ENCODE measurements at places on chromosomes 13 and 19.

- no peak for DNase-seq
These were observed 145.0 kb downstream of the TNFRSF19 start for GRCh38 chr13:23715092-23715761.

- DNase-seq: no peak
These were observed 87.9 kb upstream of the ZNF507 start for GRCh38 chr19:32257326-32258073.

DNA sequence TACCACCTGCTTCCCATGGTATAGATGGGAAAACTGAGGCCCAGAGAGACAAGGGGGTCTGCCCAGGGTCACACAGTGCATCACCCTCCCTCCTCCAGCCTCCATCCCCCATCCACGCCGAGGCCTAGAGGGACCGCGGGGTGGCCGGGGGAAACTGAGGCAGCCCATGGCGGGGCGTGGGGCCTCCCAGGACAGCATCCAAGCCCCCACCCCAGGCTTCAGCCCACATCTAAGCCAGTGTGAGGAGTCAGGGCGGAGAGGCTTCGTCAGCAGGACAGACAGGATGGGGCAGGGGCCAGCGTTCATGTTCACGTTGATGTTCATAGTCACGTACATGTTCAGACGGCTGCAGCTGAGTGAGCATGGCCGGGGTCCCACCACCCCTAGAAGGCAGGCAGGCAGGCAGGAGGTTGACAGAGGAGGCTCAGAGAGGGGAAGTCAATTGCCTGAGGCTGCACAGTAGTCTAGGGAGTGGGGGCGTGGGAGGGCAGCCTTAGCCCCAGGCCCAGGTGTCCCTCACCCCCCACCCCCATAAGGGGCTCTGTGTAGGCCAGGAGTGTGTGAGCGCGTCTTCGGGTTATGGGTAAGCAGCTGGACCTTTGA, 23.3 kb downstream of the SMIM24 start:
- DNase-seq: no peak

GRCh38 chr19:805166-805551, 7.9 kb downstream of the PTBP1 start:
- no peak for DNase-seq

DNA sequence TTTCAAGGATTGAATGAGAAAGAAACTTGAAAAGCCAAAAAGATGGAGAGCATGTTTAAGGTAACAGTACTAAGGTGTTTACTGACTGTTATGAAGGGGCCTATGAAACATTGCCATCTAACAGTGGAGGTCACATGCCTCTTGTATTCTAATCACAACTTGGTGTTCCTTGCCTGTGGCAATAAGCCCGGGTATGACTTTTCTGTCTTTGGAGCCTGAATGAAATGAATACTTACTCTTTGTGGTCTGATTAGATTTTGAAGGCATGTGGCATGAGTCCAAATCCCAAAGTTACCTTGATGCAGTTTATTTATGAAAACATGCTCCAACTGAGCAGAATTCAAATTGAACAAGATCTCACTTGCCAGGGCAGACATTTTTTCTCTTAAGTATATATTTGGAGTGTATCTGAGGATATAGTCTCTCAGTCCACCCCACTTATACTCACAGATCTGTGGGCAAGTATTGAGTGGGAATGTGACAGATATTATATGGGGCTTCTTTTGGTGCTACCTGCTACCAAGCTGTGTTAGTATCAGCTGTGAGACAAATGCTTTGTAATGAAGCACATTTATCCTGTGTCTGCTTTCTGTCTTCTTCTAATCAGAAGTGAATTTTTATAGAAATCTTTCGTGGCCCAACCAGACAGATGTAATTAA, 67.5 kb downstream of the B3GLCT start:
- DNase-seq: no peak

DNA sequence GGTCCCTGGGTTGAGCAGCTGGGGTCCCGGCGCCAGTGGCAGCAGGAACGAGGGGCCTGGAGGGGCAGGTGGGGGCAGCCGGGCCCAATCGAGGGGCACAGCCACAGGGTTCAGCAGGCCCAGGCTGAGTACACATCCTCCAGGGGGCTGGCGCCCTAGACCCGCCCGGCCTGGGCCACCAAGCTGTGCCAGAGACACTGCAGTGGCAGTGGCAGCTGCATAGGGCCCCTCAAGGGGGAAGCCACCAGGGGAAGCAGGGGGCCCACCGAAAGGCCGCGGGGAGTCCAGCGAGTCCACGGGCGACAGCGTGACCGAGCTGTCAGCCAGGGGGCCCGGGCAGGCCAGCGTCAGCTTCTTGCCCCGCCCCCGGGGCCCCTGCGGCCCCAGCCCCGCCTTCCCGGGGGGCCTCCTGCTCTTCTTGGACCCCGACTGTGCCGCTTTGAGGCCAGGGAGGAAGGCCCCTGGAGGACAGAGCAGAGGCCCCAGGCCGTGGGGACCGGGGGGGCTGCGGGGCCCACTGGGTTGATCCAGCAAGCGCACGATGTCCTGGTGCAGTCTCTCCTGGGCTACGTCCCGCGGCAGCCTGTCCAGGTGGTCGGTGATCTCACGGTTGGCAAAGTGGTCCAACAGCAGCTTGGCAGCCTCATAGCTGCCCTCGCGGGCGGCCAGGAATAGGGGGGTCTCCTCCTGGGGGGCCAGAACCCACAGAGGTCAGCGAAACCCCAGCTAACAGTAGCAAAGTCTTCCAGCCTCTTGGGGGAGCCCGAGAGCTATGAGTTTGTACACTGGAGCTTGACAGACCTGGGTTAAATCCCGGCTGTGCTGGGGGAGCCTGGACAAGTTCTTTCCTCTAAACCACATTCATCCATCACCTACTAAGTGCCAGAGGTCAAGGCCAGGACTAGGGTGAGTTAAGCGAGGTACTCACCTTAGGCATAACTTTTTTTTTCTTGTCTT, 39.5 kb downstream of the NOTCH3 start:
- DNase-seq: no peak

- no peak for DNase-seq
These were observed 6.6 kb downstream of the PEPD start for GRCh38 chr19:33514885-33515551.

DNA sequence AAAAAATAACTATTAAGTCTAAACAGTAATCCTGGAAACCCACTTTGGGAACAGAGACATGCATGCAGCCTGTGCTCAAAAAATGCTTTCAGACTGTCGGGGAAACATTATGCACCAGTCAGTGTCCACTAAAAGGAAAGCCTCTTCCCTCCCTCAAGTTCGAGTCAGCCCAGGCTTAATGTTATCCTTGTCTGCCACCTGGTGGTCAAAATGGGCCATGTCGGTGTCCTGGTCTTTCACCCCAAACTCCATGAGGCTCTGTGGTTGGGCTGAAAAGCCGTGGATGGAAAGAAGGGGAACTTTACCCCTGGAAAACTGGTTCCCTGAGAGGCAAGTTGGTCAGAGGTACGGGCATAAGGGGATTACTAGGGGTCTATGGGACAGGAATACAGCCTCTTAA, 88.4 kb upstream of the ZNF492 start:
- no peak for DNase-seq

DNA sequence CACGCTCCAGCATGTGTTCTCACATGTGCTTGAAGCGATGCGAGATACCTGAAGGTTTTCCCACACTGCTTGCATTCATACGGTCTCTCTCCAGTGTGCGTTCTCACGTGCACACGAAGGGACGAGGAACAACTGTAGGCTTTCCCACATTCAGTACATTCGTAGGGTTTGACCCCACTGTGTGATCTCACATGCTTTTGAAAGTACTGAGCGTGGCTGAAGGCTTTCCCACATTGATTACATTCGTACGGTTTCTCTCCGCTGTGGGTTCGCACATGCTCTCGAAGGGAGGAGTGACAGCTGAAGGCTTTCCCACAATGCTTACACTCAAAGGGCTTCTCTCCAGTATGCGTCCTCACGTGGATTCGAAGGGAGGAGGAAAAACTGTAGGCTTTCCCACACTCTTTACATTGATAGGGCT, 11.3 kb downstream of the ZNF77 start:
- no peak for DNase-seq

GRCh38 chr13:39315796-39316195, 277.5 kb downstream of the NHLRC3 start:
- no peak for DNase-seq

DNA sequence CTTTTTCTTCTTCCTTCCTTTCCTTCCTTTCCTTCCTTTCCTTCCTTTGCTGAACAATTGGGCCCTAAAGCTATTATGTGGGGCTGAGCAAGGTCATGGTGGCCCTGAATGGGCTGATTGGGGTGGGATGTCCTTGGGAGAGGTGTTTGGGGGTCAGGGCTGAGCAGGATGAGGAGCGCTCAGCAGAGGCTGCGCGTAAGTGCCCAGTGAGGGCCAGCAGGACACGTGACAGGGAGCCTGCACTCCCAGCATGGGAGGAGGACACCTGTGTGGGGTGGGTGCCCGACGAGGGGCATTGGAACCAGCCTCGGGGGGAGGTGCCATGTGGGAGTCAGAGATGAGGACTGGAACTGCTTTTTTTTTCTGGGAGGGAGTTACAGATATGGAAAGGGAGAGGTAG, 5.4 kb upstream of the LGALS7 start:
- no peak for DNase-seq

DNA sequence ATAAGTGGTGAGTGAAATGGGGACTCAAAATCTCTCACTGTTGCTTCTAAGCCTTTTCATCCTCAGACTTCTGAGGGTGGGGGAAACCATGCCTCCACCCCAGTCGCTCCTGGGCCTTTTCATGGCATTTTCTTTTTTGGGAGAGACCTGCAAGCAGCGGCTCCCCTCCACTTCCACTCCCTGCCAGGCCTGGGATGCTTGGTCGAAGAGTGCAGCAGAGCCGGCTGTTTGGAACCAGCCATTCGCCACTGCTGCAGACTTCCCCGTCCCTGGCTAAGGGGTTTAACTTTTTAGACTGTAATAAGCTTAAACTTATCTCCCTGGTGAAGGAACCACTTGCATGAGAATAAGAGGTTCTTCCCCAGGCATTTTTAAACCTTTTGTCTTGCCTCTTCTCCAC, 617.2 kb downstream of the PCDH9 start:
- DNase-seq: no peak

DNA sequence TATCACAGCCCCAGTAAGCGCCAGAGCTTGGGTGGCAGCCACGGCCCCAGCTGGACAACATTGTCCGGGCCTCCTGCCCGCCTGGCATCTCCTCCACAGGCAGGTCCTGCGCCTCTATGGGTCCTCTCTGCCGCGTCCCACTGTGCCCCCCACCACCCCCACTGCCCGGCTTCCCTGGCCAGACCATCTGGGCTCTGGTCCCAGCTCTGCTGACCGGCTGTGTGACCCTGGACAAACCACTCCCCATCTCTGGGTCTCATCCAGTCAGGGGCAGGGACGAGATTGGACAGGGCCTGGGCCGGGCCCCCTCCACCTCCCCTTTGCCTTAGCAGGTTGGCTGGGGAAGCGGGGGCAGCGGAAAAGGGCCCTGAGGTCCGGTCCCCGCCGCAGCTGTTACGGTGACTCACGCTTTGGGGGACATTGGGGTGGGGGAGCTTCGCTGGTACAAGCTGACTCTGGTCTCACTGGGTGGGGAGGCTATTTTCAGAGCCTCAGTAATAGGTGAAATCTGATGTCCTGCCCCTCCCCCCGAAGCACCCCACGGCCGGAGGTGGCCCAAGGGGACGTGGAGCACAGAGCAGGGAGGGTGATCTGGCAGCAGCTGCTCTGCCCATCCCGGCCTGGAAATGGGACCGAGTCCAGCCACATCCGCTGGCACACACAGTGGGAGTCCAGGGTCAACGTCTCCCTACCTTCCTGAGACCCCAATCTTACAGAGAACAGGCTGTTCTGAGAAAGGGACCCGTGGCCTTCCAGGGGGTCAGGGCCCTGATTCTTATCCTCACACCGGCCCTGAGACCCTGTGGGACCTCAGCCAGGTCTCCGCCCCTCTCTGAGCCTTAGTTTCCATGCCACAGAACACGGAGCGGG, 9.1 kb downstream of the NFIC start:
- no peak for DNase-seq

- no peak for DNase-seq
These were observed 65.8 kb upstream of the SLITRK6 start for GRCh38 chr13:85864963-85865530.

- no peak for DNase-seq
These were observed 13.3 kb downstream of the SPATA13 start for GRCh38 chr13:24173795-24174194.

- no peak for DNase-seq
These were observed 351.2 kb downstream of the DNAJC15 start for GRCh38 chr13:43374621-43375020.

DNA sequence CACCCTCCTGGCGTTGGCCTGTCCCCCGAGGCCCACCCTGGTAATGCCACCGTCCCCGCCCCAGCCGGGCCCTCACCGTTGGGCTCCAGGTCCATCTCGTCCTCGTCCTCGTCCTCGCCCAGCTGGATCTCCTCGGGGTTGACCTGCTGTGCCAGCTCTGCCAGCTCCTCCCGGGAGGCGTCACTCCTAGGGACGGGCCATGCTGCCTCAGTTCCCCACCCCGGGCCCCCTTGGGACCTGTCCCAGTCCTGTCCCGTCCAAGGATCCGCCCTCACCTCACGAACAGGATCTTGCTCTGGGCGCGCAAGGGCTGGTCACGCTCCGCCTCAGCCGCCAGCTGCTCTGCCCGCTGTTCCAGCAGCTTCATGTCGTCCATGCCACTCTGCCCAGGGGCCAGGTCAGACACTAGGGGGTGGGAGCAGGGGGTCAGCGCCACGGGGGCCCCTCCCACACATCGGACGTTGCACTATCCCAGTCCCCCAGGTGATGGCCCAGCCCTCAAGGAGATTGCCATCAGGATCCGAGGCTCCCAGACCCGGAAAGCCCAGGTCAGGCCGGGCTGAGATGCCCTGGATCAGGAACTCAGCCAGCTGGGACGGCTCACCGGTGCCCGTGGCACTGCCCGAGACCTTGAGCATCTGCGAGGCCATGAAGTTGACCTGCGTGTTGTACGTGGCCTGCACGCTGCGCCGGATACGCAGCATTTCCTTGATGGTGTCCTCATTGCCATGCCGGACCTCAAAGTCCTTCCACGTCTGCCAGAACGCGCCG, 9.5 kb downstream of the XAB2 start:
- no peak for DNase-seq

GRCh38 chr13:43783820-43784219, 3.0 kb downstream of the ENOX1 start:
- DNase-seq: no peak

DNA sequence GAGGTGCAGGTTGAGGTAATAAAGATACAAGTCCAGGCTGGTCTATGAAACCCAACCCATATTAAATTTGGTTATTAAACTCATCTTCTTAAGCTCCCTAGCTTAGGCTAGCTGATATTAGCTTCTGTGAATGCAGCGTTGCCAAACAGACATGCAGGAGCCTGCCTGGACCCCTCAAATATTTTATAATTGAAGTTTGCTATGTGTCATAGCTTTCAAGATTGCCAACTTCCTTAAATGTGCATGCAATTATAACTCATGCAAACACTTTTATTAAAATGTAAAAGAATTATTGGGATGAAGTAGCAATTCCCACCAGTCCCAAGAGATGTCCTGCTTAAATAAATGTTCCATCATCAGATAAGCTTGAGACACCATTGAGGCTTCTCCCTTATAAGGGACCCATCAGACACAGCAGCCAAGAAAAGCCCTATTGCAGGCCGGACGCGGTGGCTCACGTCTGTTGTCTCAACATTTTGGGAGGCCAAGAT, 51.3 kb downstream of the MBNL2 start:
- no peak for DNase-seq

- DNase-seq: no peak
These were observed 11.7 kb downstream of the ATP7B start for GRCh38 chr13:51999510-51999911.

GRCh38 chr13:110628952-110629701, 13.8 kb downstream of the NAXD start:
- no peak for DNase-seq
